ENCODE measurements at places on chromosomes 4 and X.

- peak; percentile 7 for DNase-seq
These were observed 746 bp downstream of the EDNRA start for GRCh38 chr4:147481577-147482109.

DNA sequence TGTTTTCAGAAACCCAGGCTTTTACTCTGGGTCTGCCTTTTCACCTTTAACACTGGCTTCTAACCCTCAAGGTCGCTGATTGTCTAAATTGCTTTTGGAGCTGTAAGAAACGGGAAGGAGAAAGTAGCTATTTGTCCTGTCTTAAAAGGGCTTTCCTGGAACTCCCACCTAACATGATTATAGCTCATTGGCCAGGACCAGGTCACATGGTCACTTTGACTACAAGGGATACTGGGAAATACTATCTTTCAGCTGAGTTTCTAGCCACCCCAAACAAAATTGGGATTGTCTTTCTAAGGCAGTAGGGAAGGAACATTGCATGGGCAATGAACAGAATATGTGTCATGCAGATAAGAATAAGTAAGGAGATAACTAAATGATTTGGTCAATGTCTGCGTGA is 106.7 kb upstream of the ARHGAP24 start:
- no peak for DNase-seq

- DNase-seq, result peak; percentile 22
These were observed 29.1 kb downstream of the UCHL1 start for GRCh38 chr4:41285864-41286235.

GRCh38 chrX:21972046-21972445 is 31.5 kb downstream of the SMS start:
- DNase-seq, result peak; percentile 18

- no peak for DNase-seq
These were observed 171.1 kb downstream of the PDGFC start for GRCh38 chr4:156800463-156800862.

DNA sequence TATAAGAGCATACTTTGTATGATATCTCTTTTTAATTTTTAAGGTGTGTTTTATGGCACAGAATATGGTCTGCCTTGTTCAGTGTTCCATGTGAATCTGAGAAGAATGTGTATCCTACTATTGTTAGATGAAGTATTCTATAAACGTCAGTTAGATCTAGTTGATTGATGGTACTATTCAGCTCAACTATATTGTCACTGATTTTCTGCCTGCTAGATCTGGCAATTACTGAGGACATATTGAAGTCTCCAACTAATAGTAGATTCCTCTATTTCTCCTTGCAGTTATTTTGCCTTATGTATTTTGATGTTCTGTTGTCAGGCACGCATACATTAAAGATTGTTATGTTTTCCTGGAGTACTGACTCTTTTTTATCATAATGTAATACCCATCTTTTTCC is 39.8 kb downstream of the AWAT2 start:
- no peak for DNase-seq

DNA sequence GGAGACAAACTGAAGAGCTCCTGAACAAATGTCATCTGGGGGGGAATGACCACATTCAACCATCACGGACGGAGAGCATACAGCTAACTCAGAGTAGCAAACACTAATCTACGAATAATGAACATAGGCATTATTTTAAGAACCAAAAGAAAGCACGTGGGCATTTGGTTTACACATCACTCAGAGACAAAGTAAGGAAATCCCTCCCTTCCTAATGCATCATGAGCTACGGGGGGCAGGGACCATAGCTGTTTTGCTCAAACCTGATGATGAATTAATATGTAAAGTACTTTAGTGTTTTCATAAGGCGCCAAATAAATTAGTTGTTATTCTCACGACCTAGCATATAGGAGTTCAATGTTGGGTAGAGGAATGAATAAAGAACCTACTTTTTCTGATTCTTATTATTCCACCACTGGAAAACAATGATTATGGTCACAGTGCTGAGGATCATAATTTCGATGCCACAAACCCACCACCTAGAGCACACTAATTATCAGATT is 11.7 kb upstream of the TMEM156 start:
- DNase-seq, result peak; percentile 43

DNA sequence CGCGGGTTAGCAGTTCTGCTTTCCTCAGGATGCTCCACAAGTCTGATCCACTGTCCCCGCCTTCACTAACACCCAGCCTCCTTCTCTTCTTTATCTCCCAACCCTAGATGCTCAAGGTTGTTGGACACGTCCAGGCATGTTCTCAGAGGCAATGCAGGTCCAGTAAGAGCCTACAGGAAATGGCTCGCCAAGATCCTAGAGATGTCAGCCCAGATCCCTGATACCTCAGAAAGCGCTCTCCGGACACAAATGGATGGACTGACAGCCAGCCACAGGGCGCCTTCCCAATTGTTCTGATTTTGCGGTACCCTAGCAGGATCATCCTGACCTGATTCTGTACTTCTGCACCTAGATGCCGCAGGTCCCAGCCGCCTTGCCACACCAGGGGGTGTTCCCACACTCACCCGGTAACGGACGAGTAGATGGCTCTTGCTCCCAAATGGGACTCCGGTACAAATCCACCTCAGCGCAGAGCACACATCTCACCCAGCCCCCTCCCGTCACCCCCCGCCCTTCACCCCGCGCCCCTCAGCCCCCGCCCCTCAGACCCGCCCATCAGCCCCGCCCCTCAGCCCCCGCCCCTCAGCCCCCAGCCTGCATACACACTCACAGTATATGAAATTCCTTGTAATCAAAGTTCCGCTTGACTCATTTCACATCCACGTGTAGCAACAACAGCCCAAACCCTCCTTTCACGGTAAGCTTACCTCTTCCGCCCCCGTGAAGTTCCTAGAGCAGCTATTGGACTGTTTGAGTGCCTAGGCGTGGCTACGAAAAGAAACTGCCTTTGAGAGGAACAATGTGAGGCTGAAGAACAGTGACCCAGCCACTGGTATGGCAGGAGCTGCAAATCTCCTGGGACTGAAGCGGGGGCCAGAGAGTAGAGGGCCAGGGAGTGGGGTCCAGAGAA is at the start of gene EDA2R:
Gene EDA2R (minus strand): TSS at position 488 of the 910 bp plus-strand sequence. CDS start 23,058 bp downstream, outside the sequence.
- no peak for DNase-seq

DNA sequence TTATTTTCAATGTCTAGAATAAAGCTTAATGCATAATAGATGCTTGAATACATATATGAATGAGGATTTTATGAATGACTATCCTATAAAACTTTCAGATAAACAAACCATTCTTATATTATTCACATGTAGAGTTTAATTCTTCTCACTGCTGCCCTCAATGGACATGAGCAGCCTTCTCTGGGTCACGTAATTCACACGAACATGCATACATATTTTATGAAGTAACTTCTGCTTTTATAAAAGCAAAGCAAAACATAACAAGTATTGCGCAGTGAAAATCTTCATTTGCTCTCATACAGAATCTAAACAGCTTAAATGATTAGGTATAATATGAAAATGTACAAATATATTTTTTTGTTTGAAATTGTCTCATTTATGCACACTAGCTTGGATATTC is 116.7 kb downstream of the TMA16 start:
- no peak for DNase-seq

GRCh38 chrX:137287191-137287590 is 253.4 kb upstream of the GPR101 start:
- DNase-seq, result no peak

- DNase-seq, result peak; percentile 6
These were observed 27.4 kb downstream of the APELA start for GRCh38 chr4:164904336-164904735.

GRCh38 chrX:73825569-73825968 is 262.6 kb downstream of the CHIC1 start:
- DNase-seq, result no peak

DNA sequence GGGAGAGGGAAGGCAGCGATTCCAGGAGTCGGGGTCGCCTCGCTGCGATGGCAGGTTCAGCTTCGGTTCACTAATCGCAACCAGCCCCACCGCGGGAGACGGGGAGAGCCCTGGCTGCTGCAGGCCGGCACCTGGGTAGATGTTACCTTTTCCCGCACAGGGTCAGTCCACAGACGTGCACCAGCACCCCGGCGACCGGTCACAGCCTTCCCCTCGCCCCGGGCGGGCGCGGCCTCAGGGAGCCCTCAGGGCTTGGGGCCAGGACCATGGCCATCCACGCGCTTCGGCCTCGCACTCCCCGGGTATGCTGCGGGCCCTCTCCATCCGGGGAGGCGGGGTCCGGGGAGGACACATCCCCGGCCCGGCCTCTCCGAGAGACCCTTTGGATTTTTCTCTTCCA is 26.1 kb upstream of the EXOC1L start:
- no peak for DNase-seq

DNA sequence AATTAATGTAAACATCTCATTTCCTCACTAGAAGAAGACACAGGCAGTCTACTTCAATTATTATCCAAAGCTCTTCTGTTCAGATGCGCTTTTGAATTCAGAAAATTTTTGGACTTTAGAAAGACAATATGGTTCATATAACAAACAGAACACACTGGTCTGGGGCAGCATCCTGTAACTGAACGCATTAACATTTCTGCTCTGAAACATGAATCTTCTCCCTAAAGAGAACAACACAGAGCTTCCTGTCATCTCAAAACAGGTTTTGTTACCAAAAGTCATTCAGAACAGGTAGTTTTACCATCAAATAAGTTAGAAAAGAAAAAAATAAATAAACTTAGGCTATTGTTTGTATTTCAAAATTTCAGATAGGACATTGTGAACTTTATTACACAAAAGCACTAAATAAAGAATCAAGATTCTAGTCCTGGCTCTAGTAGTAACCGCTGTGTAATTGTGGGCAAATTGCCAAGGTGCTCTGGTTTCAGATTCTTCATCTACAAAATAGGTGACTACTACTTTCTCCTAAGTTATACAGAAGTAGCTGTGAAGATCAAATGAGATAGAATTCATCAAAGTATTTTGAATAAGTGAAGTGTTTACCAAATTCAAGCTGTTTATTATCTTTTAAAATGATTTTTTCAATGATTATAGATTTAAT is 252.3 kb upstream of the RASGEF1B start:
- DNase-seq, result no peak

- no peak for DNase-seq
These were observed 141.5 kb upstream of the PABPC4L start for GRCh38 chr4:134343081-134343480.

DNA sequence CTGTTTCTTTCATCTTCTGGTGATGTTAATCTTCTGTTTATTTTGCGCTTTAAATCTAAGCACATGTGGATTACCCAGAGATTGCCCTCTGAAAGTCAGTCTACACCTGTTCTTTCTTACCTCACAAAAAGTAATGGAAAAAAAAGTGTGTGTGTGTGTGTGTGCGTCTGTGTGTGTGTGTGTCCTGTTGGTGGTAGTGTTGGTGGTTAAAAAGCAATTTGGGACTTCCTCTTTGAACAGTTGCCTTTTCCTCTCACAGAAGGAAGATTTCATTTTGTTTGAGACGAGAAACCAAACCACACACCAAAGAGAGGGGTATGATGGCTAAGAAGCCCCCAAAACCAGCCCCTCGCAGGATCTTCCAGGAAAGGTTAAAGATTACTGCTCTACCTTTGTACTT is at the start of gene STAP1:
Gene STAP1 (plus strand): TSS at position 235 of the 400 bp plus-strand sequence. CDS start 83 bp downstream, at position 318.
- DNase-seq, result no peak

DNA sequence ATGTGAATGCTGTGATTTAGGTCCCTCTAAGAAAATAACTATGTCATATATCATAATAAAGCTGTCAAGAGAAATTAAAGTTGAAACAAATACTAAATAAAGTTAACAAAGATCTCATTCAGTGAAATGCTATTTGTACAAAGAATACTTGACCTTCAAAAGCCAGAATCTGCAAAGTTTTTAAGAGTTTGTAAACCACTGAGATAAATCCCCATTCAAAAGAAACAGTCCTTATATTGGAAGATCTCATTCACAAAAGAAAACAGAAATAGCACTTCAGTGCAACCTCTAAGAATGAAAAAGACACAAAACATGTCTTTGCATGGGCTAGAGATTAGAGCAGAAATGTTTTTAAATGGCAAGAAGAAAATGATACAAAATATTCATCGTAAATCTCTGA is 149.1 kb upstream of the USP38 start:
- DNase-seq, result no peak

- DNase-seq, result no peak
These were observed 88.1 kb downstream of the RASL11B start for GRCh38 chr4:52950226-52950625.

DNA sequence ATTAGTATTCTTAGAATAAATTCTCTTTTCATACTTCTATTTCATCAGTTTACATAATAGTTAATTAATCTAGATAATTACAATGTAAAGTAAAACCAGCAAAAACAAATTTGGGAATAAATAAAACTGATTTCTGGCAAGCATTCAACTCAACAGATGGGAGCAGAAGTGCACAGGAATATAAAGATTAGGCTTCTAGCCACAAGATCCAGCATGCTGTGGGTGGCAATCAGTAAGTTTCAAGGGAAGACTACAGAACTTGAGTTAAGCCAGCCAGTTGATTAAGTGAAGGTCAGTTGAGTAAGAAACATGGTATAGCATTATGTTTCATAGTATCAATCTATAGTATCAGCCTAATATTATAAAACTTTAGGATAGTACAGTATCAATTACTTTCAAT is 324.2 kb upstream of the AADAT start:
- DNase-seq, result no peak

DNA sequence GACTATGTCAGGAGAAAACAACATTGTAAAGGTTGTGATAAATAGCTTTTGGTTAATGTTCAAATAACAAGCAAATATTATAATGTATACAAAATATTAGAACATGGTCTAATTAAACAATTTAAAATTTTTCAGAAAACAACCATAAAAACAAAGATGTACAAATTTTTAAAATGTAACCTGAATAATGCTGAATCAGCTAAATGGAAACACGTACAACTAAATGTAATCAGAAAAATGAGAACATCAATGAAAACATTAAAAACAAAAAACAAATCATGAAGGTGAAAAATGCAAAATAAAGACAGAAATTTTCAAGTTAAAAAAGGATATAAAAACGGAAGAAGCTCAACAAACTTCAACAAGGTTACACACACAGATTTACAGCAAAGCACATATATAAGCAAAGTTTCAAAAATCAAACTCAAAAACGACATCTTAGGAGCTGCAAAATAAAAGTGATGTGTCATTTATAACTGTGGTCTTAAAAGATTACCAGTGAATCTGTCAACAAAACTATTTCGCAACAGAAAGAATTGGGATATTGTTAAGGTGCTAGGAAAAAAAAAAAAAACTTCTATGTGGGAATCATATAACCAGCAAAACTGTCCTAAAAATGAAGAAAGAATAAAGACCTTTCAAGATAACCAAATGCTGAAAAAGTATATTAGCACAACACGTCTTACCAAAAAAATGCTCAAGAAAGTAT is 31.8 kb downstream of the ZNF732 start:
- DNase-seq, result no peak
